Pancreas (tissue), 10 donors: ENCODE measurements at places on chromosomes 5 and 9. TPM values are rescaled to one million over a fixed set of nuclear protein-coding genes. Genes with fewer than 3 reads are reported as not detected.

DNA sequence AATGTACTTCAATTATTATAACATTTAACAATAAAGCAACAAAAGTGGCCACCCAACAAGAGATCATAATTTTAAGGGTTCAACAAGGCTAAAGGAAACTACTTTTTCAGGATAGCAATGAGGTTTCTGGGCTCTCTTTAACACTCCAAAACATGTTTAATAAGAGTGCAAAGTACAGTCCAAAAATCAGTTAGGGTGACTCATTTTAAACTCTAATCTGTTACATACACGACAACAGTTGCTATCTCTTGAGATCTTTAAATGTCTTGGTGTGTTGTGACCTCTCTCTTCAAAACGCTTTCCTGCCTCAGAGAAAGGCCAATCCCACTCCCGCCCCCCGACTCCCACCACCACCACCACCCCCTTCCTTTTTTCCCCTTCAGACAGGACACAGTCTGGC is 11.5 kb downstream of the NFIB start:
- no peaks in the 10 kb centered on the region for H3K36me3 ChIP-seq
- DNase-seq: no peak
- no peak overlapping the region for H3K4me3 ChIP-seq

Gene CLINT1
- total RNA-seq: 36.2 TPM

DNA sequence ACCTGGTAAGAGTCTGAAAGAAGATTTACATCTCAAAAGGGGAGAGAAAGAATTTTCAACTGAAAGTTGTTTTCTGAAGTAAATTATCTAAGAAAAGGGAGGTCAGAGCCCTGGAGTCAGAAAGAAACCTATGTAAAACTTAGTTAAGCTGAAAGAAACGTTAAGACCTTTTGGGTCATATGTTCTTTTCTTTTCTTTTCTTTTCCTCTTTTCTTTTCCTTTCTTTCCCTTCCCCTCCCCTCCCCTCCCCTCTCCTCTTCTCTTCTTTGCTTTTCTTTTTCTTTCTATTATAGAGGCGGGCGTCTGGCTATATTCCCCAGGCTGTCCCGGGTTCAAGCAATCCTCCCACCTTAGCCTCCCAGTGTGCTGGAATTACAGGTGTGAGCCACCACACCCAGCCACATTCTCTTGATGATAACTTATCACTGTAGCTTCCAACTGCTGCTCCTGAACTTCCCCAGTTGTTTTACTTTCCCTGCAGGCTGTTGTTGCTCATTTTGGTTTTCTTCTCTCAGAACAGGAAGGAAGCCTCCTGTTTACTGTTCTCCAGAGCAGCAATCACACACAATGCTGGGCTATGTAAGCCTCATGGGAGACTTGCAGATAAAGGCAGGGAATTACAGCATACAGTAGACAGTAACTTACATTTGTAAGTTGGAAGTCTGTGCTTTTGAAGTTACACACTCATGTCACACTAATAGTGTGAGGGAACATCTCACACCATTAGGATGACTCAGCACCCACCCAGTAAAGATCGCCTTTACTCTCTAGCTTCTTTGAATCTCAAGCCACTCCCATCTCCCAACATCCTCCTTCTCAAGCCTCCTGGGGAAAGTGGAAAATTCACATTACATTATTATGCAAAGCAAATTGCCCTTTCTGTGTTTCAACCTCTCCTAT is 2216.6 kb upstream of the WWC1 start:
- no peaks in the 10 kb centered on the region for H3K36me3 ChIP-seq
- H3K4me3 ChIP-seq: no peak overlapping the region
- no peak overlapping the region for H3K27ac ChIP-seq

GRCh38 chr9:135442075-135442474 is 37.5 kb upstream of the PPP1R26 start:
- H3K36me3 ChIP-seq: no peaks in the 10 kb centered on the region
- no peaks in the 10 kb centered on the region for H3K27me3 ChIP-seq
- H3K4me1 ChIP-seq: no peaks in the 10 kb centered on the region

Gene PHPT1
- total RNA-seq: 88.5 TPM

DNA sequence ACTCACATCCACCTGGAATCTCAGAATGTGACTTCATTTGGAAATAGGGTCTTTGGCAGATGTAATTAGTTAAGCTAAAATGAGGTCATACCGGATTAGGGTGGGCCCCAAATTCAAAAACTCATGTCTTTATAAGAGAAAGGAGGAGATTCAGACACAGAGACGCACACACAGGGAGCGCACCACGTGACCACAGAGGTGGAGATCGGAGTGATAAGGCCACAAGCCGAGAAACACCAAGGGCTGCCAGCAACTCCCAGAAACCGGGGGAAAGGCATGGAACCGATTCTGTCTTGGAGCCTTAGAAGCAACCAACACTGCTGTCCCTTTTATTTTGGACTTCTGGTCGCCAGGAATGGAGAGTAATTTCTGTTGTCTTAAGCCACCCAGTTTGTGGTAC is 31.8 kb upstream of the LMX1B start:
- no peaks in the 10 kb centered on the region for H3K36me3 ChIP-seq
- no peak for DNase-seq
- H3K4me3 ChIP-seq: no peak overlapping the region
- H3K27ac ChIP-seq: no peak overlapping the region

DNA sequence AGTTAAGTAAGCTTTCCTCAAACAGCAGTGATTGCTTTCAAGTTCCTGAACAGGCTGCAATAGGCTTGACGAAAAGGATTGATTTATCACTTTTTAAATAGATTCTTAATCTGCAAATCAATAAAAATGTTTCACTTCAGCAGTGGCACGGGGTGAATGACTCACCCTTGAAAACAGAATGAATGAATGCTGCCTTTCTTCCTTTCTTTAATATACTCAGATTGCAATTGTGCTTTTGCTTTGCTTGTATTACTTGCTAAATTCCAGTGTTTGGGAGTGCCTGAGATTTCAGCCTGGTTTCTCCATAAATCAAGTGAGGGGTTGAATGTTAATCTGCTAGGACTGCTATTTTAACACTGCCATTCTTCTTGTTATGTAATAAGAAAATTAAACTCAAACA is 1293.8 kb downstream of the PTPRD start:
- DNase-seq: no peak
- no peak overlapping the region for H3K4me3 ChIP-seq
- H3K27ac ChIP-seq: no peak overlapping the region
- H3K27me3 ChIP-seq: no peaks in the 10 kb centered on the region
- H3K36me3 ChIP-seq: no peaks in the 10 kb centered on the region

GRCh38 chr5:10471677-10472076 is 30.0 kb downstream of the ROPN1L start:
- no peak overlapping the region for H3K4me3 ChIP-seq
- H3K27me3 ChIP-seq: no peaks in the 10 kb centered on the region
- no peak for DNase-seq
- no peaks in the 10 kb centered on the region for H3K4me1 ChIP-seq

Gene NEURL1B
- total RNA-seq: 5.3 TPM

Gene ELOVL7
- total RNA-seq: 6.1 TPM

Gene LRRC70
- total RNA-seq: 0.37 TPM

DNA sequence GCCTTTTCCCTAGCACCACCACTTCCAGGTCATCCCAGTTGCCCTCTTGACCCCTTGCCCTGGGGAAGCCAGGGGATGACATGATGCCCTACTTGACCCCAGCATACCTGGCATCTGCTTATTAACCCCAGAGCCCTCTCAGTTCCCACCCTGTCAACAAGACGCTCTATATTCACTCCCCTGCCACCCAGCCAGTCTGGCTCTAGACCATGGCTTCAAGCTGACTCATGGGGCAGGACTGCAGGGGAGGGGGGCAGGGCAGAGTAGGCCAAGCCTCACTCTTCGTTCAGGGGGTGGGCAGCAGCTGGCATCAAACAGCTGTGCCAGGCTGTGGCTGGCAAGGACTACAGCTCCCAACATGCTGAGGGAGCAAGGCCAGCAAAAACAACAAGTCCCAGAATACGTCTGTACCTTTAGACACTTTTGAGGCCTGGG is 5.3 kb downstream of the ATOSB start:
- H3K27me3 ChIP-seq: no peaks in the 10 kb centered on the region
- H3K4me1 ChIP-seq: no peaks in the 10 kb centered on the region
- no peak overlapping the region for H3K4me3 ChIP-seq
- no peak overlapping the region for H3K27ac ChIP-seq

DNA sequence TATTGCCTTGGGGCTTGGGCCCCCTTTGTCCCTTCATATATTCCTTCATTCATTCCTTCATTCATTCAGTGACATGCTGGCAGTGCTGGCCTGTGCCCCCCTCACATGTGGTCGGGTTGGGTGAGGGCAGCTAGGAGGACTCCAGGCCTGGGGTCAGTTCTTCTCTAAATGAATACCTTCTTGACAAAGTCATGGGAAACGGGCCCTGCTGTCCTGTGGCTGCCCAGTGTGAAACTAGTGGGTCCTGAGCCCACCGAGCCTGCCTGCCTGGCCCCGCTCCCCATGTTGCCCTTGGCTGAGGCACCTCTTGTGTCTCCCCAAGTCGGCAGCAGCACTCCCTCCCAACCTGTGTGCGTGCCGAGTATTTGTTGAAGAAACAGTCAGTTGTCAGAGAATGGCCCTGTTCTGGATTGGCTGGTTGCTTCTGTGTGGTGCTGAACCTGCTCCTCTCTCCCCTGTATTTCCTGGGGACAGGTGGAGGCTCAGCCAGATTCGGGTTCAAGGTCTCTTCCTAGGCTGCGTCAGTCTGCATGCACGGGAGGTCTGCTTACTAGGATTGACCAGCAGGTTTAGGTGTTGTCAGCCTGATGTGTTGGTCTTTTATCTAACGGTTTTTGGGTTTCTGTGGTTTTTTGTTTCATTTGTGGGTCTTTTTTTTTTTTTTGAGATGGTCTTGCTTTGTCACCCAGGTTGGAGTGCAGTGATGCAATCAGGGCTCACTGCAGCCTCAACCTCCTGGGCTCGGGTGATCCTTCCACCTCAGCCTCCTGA is 3.0 kb upstream of the CEL start:
- DNase-seq: peak; percentile 56
- H3K27me3 ChIP-seq: no peaks in the 10 kb centered on the region
- H3K4me3 ChIP-seq: no peak overlapping the region
- peaks cover 56% of the 10 kb centered on the region for H3K4me1 ChIP-seq

GRCh38 chr5:122412966-122413365 is 100.9 kb downstream of the SNCAIP start:
- no peak for DNase-seq
- no peaks in the 10 kb centered on the region for H3K36me3 ChIP-seq
- no peaks in the 10 kb centered on the region for H3K4me1 ChIP-seq
- no peak overlapping the region for H3K27ac ChIP-seq
- H3K4me3 ChIP-seq: no peak overlapping the region

DNA sequence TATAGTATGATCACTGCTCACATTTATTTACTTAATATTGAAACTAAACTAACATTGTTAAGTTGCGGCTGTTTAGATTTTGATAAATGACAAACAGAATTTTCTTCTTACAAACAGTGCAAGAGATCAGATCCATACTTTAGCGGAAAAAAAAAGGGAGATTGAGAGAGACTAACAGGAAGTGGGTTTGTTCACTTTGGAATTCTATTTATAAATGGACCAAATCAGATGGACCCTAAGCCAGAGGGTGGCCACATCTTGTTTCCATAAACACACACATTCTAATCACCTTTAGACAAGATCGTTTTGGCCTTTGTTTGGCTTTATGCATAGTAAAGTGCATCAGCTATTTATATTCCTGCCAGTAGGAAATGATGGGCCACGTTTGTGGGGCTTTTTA is 381.4 kb upstream of the CD180 start:
- DNase-seq: no peak
- no peaks in the 10 kb centered on the region for H3K36me3 ChIP-seq
- no peaks in the 10 kb centered on the region for H3K4me1 ChIP-seq
- H3K27ac ChIP-seq: no peak overlapping the region

Gene RGS7BP
- total RNA-seq: 0.09 TPM

- no peak overlapping the region for H3K4me3 ChIP-seq
- H3K27ac ChIP-seq: no peak overlapping the region
- no peak for DNase-seq
- H3K27me3 ChIP-seq: no peaks in the 10 kb centered on the region
These were observed 47.0 kb upstream of the CHD1 start for GRCh38 chr5:98975682-98976407.

- H3K27me3 ChIP-seq: no peaks in the 10 kb centered on the region
- H3K4me1 ChIP-seq: peaks cover 19% of the 10 kb centered on the region
- H3K4me3 ChIP-seq: no peak overlapping the region
- H3K36me3 ChIP-seq: no peaks in the 10 kb centered on the region
- DNase-seq: no peak
- H3K27ac ChIP-seq: no peak overlapping the region
These were observed 43.4 kb downstream of the RXRA start for GRCh38 chr9:134369416-134370212.

DNA sequence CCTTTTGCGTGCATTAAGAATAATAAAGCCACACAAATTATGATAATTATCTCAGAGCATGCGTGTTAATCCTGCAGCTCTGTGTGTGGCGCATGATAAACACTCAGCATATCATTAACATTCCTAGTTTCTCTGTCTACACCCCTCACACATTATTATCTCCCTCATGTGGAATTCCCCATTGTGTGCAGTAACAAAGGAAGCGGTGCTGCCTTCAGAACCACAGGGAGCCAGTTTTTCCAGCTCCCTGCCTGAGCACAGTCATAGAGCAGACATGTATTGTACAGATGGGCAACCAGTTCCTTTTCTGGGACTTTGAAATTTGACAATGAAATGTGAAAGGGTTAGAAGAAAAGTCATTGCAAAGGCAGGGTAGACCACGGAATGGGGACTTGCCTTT is 1365.5 kb upstream of the CDH9 start:
- H3K4me3 ChIP-seq: no peak overlapping the region
- no peaks in the 10 kb centered on the region for H3K4me1 ChIP-seq
- no peak overlapping the region for H3K27ac ChIP-seq
- H3K27me3 ChIP-seq: no peaks in the 10 kb centered on the region
- H3K36me3 ChIP-seq: no peaks in the 10 kb centered on the region

GRCh38 chr5:169811680-169812079 is 168.6 kb downstream of the INSYN2B start:
- no peaks in the 10 kb centered on the region for H3K36me3 ChIP-seq
- H3K4me3 ChIP-seq: no peak overlapping the region
- H3K27me3 ChIP-seq: no peaks in the 10 kb centered on the region
- DNase-seq: no peak
- H3K27ac ChIP-seq: no peak overlapping the region
- no peaks in the 10 kb centered on the region for H3K4me1 ChIP-seq

Gene FOXI1
- total RNA-seq: not detected
